Cardiac fibroblast (primary cell): ENCODE measurements at places on chromosomes 16 and 17.

DNA sequence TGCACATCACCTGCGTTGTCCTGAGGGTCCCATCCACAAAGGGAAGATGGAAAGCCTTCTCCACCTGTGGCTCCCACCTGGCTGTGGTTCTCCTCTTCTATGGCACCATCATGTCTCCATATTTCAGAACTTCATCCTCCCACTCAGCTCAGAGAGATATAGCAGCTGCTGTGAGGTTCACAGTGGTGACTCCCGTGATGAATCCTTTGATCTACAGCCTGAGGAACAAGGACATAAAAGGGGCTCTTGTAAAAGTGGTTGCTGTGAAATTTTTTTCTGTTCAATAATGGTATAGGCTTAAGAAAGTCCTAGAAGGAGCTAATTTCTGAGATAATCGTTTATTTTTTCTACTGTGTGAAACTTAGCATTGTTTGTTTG lies 18.7 kb downstream of the ZNF200 start:
- no peak for DNase-seq

- DNase-seq: no peak
Measured at GRCh38 chr17:68304706-68305105, 13.4 kb downstream of the ARSG start.

GRCh38 chr17:29212681-29213121 lies 32.5 kb upstream of the MYO18A start:
- no peak for DNase-seq

DNA sequence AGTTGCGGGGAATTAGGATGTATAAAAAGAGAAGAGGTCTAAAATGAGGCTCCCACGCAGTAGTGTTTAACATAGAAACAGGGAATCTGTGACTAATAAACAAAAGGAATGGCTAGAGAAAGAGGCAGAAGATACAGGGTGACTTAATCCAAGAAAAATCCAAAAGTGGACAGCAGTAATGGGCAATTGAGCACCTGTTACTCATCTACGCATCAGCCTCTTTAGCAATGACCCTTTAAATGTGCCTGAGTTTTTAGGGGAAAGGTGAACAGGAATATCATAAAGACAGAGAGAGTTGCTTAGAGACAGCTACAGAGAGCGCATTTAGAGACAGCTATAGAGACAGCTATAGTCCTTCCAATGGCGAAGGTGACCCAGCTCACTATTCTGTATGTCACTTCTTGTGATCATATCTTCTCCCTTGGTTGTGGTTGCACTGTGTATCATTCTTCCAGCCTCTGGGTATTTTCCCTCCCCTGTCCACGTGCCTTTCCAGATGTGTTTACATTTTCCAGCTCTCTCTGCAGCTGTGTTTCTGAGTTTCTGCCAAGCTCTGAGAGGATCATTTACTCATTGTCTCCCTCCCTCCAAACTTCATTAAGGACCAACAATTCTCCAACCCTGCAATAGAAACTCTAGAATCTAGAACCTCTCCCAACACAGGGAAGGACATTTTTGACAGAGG lies 61.5 kb downstream of the MYOCD start:
- peak; percentile 53 for DNase-seq
